ENCODE measurements at places on chromosomes 16 and 17.

- DNase-seq, result peak; percentile 71
These were observed 44.3 kb downstream of the TBC1D16 start for GRCh38 chr17:79991140-79991923.

GRCh38 chr16:86388976-86389375, 121.4 kb upstream of the FOXF1 start:
- no peak for DNase-seq

- no peak for DNase-seq
These were observed 67.7 kb upstream of the BCO1 start for GRCh38 chr16:81170824-81171223.

DNA sequence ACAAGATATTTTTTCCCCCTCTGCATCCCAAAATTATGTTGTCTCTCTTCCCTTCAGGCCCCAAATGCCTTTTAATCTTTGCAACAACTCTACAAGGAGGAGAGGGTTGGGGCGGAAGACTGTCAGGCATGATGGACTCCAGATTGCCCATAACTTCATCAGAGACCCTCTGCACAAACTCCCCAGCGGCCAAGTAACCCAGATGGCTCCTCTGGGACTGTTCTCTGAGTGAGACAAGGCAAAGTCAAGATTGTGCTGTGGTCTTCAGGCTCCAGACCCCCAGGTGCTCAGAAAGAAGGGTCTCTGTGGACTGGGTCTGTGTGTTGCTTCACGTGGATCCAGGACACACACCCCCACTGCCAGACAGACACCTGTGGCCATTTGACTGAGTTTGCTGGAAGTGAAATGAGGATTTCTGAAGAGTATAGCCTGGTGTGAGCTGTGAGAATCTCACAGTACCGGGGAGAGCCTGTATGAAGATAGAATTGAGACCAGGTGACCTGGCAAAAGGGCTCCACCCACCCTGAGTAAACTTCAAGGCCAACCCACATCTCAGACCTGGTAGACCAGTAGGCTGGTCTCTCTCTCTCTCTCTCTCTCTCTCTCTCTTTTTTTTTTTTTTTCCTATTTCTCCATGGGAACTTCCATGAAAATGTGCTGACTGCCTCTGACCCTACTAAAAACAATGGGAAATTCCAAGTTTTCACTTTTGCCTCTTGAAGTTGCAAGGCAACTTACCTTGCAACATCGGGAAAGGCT, 354.1 kb downstream of the SOX9 start:
- DNase-seq, result no peak

DNA sequence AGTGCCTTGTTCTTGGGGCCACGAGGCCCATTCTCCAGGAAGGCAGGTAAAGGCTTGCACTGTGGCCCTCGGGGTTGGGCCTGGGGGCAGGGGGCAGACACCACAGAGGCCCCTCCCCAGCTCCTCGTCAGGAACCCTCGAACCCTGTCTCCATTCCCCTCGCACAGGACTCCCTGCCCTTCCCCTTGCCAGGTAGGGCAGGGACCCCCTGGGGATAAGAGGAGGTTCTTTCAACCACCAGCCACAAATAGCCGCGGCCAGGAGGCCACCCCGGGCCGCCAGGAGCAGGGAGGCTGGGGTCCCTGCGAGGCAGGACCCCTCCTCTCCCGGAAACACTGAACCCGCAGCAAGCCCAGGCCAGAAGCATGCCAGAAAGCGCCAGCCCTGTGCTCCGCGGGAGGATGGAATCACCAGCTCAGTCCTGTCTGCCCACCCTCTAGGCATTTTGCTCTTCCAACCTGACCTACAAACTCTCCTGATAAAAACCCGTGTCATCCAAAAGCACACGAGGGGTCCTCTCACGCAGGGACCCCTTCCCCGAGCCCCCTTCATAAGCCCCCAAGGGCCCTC, 45.6 kb downstream of the SLC47A1 start:
- no peak for DNase-seq

GRCh38 chr16:12265108-12265507, 288.6 kb downstream of the SNX29 start:
- DNase-seq, result no peak

DNA sequence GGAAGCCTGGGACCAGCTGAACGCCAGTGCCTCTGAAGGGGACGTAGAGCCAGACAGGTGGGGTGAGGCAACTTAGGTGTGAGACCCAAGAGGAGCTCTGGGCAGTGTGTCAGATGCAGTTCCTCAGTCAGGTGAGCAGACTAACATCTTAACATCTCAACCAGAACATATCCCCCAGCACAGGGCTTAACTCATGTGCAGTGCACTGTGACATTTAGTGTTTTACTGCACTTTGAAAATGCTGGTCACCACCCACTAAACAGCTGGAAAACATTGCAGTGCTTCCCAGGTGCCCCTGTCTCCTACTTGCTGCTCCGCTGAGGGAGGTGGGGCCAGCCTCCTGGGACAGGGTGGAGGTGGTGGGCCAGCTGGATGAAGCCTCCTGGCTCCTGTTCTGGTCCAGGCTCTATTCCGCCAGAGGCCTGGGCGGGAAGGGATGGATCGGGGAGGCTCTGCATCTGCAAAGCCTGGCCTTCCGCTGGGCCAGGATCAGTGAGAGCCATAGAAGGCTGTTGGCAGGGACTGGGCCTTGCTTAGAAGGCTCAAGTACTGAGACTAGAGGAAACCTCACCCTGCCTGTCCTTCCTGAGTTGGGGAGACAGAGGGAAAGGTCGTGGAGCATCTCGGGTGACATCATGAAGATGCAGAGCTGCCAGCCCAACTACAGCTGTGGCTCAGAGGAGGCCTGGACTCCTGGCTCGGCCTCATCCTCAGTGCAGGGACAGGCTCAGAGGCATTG, 7.9 kb upstream of the MRC2 start:
- no peak for DNase-seq

GRCh38 chr16:81746566-81746965, 32.5 kb upstream of the PLCG2 start:
- DNase-seq, result no peak

GRCh38 chr16:76653390-76654026, 376.3 kb downstream of the CNTNAP4 start:
- DNase-seq, result no peak

DNA sequence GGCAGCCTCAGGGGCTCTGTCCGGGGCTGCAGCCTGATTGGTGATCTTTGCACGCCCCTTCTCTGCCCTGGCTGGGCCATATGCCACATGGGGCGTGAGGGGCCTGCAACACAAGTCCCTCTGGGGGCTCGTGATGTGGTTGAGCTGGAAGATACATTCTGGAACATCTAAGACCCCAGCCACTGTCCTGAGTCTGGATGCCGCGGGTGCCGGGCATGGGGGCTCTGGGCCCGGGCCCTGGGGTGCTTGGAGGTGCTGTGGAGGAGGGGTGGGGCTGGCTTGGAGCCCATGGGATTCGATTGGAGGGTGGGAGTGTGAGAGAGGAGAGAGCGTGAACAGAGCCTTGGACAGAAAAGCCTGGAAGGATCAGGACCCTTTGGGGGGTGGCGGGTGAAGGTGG, 39.4 kb downstream of the JPH3 start:
- DNase-seq, result no peak

GRCh38 chr17:65254166-65254565, 117.0 kb downstream of the RGS9 start:
- no peak for DNase-seq

GRCh38 chr17:50564916-50565315, 4.4 kb downstream of the CACNA1G start:
- no peak for DNase-seq
